ENCODE measurements at places on chromosomes 5 and 9. TPM values are rescaled to one million over a fixed set of nuclear protein-coding genes. Genes with fewer than 3 reads are reported as not detected.

Gene TMEM215
- 0.13 TPM for polyA plus RNA-seq

Gene ALDH7A1
- 149 TPM for polyA plus RNA-seq

GRCh38 chr9:107784235-107784958 is 294.8 kb upstream of the KLF4 start:
- no peak for DNase-seq

Gene KLHL9
- 59.0 TPM for polyA plus RNA-seq

DNA sequence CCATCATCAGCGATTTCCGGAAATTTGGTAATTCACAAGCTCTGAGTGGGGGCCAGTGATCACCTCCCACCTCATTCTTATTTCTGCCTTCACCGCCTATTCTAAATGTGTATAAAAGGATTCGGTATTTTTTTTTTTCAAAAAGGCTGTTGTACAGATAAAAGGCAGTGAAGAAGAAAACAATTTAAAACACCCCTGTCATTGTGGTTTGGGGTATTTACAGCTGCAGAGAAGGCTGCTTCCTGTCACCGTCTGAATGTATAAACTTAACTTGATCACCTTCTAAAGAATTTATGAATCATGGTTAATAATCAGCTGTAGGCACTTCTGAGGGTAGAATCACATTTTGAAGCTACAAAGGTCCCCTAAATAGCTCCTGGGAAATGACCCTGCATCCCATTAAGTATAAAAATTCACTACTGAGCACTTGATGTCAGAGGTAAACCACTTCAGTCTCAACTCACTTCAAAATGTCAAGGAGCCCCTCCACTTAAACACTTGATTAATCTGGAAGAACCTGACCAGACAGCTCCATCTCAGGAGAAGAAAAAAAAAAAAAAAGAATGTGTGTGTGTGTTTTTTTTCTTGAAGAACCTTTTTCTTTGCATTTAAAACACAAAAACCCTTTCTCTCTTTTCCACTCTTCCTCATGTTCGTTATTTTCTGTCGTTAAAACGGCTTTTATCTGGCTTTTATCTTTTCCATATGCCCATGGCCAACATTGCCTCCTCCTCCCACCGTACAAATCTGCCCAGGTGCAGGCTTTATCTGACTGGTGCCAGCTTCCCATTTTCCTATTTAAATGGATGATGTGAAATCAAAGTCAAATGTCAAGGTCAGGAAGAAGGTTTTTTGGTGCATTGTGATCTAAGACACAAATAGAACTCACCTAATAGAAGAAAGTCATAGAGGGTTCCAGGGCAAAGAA is 291.2 kb downstream of the IRX1 start:
- DNase-seq = no peak

GRCh38 chr5:107772418-107773310 is 101.9 kb upstream of the EFNA5 start:
- no peak for DNase-seq

Gene BAAT
- 0.13 TPM for polyA plus RNA-seq

DNA sequence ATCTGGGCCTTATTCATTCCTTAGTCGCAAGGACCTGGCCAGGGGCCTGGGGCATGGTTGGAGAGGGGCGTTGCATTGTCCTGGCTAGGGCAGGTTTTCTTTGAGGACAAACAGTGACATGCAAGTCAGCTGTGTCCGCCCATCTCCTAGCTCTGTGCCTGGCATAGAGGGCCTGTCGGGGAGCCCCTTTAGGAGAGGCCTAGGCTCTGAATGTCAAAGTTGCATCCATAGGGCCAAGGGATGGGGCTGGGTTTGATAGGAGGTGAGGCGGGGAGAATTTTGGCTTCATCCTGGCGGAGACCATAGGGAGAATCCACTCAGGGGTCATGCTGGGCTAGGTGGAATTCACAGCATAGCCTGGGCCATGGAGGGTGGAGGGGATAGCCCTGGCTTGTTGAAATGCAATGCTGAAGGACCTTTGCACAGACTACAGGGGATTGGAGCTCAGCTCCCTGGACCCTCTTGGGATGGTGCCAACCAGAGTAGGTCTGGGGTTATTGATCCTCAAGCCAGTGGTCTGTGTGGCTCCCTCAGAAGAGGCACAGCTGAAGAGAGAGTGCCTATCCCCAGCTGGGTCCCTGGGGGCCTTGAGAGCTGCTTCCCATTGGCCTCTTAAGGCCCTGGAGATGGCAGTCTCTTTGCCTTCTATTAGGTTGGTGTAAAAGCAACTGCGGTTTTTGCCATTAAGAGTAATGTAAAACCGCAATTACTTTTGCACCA is 104.0 kb downstream of the RGS3 start:
- no peak for DNase-seq
